CMK (cell line): ENCODE measurements at places on chromosomes 3 and 15.

- DNase-seq: no peak
Observed at GRCh38 chr15:43210172-43210745, 10.6 kb downstream of the EPB42 start.

GRCh38 chr3:195911946-195912270 lies 3.6 kb upstream of the TNK2 start:
- no peak for DNase-seq

DNA sequence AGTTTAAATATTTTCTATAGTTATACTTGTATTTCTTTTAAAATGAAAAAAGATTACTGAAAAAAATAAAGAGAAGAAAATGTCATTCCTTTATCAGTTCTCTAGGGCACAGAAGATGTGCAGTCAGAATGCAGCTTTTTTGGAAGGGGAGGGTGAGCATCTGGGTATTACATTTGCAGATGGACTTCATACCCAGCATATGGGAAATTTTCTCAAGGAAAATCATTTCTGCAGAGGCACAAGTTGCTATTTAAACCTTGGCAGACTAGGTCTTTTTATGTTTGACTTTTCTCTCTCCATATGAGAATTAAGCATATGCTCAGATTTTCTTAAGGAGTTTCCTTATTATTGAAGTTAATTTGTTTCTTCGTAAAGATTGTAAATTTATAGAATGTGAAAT lies 39.5 kb upstream of the ZNF385D start:
- DNase-seq: no peak

- no peak for DNase-seq
Observed at GRCh38 chr3:107634099-107634489, 111.3 kb downstream of the BBX start.

DNA sequence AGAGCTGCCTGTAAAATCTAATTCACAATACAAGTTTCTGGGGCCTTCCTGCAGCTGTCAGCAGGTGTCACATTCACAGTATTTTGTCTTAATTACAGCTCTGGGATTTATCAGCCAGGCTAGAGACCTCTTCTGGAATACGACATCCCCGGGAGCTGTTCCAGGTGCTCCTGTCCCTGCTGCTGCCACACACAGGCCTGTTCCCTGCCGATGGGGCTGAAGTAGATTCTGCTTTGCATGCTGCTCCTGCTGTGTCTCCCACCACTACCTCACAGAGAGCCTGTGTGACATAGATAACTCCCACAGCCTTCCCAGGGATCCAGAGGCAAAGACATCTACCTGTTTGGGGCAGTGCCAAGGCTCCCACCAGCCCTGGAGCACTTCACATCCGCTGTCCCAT lies 20.4 kb downstream of the COLQ start:
- no peak for DNase-seq

DNA sequence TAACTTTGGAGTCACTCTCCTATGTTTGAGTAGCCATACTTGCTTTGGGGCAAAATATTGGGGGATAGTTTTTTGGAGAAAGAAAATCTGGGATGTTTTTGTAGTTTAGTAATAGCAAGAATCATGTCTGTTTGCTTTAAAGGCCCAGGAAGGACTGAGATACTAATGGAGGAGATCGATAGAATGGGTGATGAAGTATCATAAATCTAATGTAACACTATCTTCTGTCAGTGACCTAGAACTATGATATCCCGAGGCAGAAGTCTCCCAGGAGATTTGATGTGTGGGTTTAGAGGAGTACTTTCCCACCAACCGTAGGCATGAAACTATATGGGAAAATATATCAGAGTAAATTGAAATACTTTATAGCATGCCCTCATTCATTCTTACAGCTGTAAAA lies 21.0 kb upstream of the NFKBIZ start:
- DNase-seq: no peak

DNA sequence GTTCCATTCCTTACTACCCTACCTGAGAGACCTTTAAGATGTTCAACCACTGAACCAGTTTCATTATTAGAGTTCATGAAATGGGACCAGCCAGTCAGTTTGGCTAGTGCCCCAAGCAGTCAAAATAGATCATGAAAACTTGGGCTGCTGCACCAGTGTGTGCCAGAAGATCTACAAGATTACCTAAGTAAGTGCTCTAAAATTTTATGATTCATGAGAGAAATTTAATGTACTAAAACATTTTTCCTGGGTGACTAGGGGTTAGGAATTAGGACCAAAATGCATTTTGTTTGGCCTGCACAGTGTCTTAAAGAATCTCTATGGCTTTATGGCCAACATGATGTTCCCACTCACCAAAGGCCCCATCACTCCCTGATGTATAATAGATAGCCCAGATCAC lies 214.7 kb downstream of the ATP8B4 start:
- DNase-seq: no peak

DNA sequence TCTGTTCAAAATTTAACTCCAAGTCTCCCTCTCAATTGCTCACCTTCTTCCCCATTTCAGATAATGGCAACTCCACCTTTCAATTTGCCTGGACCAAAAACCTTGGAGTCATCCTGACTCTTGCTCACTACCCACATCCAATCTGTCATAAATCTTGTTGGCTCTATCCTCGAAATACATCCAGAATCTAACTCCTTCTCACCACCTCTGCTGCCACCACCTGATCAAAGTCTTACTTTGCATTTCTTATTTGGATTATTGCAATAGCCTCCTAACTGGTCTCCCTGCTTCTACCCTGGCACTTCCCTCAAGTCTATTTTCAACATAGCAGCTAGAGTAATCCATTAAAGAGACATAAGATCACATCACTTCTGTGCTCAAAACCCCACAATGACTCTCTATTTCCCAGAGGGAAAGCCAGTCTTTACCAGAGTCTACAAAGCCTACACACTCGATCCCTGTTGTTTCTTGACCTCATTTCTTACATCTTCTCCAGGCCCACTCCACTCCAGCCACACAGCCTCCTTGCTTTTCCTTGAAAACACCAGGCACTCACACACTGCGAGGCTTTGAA lies 86.6 kb downstream of the GPR156 start:
- no peak for DNase-seq

DNA sequence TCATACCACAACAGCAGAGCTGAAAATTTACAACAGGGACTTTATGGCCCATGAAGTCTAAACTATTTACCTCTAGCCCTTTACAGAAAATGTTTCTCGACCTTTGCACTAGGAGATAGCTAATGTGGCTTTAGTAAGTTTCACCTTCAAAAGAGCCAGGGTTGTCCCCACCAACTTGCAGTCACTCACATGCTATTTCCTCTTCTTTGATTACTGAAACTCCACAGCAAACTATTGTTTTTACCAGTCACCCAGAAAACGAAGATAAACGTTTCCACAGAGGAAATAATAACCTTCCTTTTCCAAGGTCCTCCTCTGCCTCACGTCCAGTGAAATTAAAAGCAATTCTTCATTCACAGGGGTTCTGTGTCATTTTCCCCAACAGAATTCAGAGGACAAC lies 48.2 kb downstream of the WWTR1 start:
- DNase-seq: no peak
